ENCODE measurements at places on chromosomes 1 and 21.

GRCh38 chr1:232223183-232223708 is 406.7 kb downstream of the SIPA1L2 start:
- no peak for DNase-seq

GRCh38 chr1:154998818-154999570 is 3.6 kb upstream of the ZBTB7B start:
- DNase-seq: peak; percentile 47

DNA sequence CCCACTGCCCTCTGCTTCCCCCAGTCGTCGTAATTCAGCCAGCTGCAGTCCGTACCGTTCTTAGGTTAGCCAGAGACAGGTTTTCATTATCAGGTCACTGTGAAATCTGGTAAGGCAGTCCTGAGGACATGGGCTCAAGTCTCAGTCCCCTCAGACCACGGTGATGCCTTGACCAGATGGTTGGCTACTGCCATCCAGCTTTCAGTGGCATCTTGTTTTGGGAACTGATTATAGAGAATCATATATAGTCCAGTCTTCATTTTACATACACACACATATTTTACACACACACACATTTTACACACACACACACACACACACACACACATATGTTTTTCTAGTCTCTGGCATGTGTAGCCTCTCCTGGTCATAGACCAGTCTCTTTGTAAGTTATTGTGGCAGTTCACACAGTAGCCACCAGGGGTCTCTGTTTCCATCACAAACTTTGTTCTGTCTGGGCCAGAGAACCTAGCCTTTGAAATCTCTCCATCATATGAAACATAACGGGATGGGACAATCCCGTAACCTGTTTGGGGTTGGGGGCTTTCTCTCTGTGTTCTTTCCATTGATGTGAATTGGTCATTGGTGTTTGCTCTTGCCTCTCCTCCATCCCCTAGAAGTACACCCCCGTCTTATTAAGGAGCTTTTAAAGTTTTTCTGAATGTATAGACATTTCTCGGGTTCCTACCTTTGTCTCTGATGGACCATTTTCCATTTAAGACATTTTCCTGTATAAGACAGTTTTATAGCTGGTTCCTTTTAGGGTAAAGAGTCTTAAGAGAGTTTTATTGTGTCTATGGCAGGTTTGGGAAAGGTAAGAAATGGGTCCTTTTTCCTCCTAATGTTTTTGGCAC is 8.4 kb upstream of the IKBKE start:
- peak; percentile 43 for DNase-seq

DNA sequence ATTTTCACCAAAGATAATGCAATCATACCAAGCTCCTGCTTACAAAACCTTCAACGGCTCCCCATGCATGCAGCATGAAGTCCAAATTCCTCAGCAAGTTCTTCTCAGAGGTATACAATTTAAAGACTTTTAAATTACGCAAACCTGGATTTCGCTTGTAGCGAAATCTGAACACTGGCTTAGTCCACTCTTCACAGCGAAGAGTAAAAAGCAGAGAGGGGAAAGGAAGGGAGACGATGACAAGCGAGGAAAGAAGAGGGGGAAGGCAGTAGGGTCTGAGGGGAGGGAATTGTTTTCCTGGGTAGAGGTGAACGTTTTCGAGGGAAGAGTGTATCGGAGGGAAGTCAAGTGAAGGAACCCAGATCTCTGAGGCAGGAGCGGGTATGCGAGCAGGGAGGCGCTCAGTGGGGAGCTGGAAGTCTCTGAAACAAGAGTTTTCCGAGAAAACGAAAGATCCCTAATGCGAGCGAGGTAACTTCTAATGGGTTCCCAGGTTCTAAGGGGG is 790 bp downstream of the TESK2 start:
- DNase-seq: no peak

GRCh38 chr21:14492931-14493330 is 53.2 kb downstream of the SAMSN1 start:
- DNase-seq: no peak

DNA sequence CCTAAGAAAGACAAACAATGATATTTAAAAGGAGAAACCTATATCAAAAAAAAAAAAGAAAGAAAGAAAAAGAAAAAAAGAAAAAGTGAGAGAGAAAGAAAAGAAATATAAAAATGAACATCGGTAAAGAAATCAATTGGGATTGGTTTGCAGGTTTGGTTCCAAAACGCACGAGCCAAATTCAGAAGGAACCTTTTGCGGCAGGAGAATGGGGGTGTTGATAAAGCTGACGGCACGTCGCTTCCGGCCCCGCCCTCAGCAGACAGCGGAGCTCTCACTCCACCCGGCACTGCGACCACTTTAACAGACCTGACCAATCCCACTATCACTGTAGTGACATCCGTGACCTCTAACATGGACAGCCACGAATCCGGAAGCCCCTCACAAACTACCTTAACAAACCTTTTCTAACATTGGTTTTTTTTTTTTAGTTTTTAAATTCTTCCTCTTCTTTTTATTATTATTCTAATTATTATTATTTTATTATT is 11.7 kb downstream of the LHX9 start:
- DNase-seq: no peak

DNA sequence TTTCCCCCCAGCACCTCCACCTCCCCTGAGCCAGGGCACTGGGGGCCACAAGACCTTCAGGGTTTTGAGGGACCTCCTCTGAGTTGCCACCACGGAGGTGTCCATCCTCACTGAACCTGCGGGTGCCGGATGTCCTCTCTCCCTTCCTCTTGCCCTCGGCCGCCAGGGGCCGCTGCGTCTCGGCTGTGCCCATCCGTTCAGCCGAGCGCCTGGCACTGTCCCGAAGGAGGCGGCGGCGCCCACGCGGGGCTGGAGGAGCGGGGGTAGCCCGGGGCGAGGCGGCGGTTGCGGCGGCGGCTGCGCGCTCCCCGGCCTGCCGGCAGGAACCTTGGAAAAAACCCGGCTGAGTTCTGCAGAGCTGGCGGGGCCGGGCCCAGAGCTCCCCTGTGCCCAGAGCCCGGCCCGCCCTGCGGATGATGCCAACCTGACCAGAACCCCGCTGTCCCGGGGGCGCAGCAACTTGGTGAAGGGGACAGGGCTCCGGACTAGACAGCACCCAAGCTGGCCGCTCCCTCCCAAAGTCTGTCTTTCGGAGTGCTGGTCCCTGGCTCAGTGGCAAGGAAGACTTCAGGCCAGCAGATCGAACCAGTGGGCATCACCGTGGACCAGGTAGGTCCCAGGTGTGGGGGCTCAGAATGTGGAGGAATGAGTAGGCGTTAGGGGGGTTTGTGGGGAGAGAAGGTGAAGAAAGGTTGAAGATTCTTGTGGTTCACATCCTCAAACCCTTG is 3.7 kb upstream of the PPM1J start:
- DNase-seq: peak; percentile 54

- DNase-seq: no peak
Observed at GRCh38 chr1:180947901-180948640, 35.4 kb downstream of the KIAA1614 start.

- no peak for DNase-seq
Observed at GRCh38 chr1:112797224-112797623, 82.1 kb upstream of the PPM1J start.

DNA sequence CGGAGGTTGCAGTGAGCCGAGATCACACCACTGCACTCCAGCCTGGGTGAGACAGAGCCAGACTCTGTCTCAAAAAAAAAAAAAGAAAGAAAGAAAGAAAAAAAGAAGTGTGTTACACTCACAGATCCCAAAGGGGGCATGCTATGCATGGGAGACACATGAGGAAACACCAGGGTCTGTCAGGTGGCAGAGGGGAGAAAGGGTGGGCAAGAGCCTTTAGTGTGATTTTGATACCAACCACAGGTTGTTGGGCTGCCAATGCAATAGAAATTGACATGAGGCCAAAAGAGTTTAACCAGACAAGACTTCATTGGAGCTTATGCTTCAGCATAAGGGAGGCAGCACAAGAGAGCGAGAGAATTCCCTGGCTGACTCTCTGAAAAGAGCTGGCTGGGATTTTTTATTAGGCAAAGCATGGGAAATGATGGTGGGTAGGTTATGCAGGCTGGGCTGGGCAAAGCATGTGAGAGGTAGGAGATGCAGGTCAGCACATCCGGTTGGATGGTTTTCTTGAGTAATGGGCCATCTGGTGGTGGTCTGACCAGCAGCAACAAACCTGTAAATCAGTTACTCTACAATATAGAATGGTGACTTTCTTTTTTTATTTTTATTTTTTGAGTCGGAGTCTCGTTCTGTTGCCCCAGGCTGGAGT is 11.7 kb upstream of the EXTL1 start:
- no peak for DNase-seq

GRCh38 chr1:164618202-164618564 is 59.2 kb downstream of the PBX1 start:
- DNase-seq: no peak

- DNase-seq: no peak
Observed at GRCh38 chr1:43066578-43066977, 105.5 kb downstream of the EBNA1BP2 start.

GRCh38 chr21:15872236-15872635 is 142.5 kb downstream of the USP25 start:
- no peak for DNase-seq

DNA sequence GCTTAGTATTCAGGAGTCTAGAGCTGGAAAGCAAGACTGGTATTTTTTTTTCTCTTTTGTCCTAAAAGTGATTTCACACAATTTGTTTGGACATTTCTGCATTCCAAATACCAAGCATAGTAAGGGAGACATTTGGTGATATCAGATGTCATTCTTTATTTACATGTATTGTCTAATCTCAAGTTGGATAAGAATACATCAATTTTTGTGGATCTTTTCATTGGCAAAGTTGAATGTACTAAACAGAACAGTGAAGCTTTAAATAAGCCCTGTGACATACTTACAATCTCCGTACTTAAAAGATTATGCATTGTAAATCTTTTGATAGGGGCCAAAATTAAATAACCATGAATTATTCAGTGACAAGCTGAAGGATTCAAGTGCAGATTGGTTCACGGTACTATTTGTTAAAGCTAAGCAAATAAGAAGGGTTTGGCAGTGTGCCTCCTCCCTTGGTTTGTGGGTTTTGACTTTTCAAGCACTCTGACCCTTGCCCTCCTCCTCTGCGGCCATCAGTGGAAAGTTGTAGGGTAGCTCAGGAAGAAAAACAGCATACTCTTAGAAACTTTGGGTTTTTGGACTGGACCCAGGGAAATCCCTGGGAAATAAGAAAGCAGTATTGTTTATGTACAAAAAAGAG is 663.7 kb downstream of the ADGRL2 start:
- DNase-seq: no peak

DNA sequence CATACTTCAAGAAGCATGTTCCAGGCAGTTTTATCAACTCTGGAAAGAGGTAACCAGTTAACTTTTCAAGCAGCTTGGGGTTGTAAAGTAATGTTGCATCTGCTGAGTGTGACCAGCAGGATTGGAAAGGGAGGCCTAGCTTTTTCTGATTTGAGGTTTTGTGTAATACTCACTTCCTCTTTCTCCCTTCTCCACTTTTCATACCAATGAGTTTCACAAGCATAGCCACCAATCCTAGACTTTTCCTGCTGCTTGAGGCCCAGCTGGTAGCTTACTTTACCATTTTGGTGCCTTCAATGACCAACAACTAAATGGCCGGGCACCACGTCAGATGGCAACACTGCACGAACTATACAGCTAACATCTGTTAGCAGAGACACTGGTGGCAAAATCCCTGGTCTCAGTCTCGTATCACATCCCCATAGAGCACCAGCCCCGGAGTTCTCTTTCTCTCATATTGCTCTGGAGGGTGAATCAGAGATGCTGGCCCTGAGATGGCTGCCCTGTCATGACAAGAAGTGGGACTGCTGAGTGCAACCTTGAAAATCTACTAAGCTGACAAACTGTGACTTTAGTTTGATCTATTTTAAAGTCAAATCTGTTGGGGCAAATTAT is 14.8 kb upstream of the GPR88 start:
- no peak for DNase-seq

- DNase-seq: no peak
Observed at GRCh38 chr1:7691576-7691975, 79.5 kb upstream of the VAMP3 start.

All from effector memory CD4-positive, alpha-beta T cell (primary cell).